HT-29 (cell line): ENCODE measurements at places on chromosomes 12 and 14. TPM values are rescaled to one million over a fixed set of nuclear protein-coding genes. Genes with fewer than 3 reads are reported as not detected.

C12orf76 gene
- total RNA-seq: 8.3 and 12.9 TPM in 2 replicates

ERP27 gene
- total RNA-seq: 0.28 and 0.37 TPM in 2 replicates

ARHGAP9 gene
- total RNA-seq: 1.5 and 3.4 TPM in 2 replicates

MFAP5 gene
- total RNA-seq: not detected in 2 replicates

GPHB5 gene
- not detected in 2 replicates for total RNA-seq

BRAP gene
- 7.2 and 9.0 TPM in 2 replicates for total RNA-seq

SLC6A12 gene
- total RNA-seq: 0.13 TPM in 1 of 2 replicates, not detected in the other

CAPZA3 gene
- total RNA-seq: not detected in 2 replicates

HOXC9 gene
- total RNA-seq: 0.23 and 0.76 TPM in 2 replicates

PFKM gene
- 50.4 and 61.8 TPM in 2 replicates for total RNA-seq

RD3L gene
- not detected in 2 replicates for total RNA-seq

PRMT5 gene
- 46.4 and 47.6 TPM in 2 replicates for total RNA-seq

KRT77 gene
- total RNA-seq: not detected in 2 replicates

RAB15 gene
- 33.2 and 39.3 TPM in 2 replicates for total RNA-seq

POLE2 gene
- total RNA-seq: 10.3 and 14.8 TPM in 2 replicates

CD4 gene
- 0.25 and 0.47 TPM in 2 replicates for total RNA-seq

RDH12 gene
- total RNA-seq: 0.08 and 0.66 TPM in 2 replicates

SLC6A13 gene
- 1.4 TPM in 1 of 2 replicates, not detected in the other for total RNA-seq

CRACR2A gene
- total RNA-seq: 31.3 and 31.4 TPM in 2 replicates

SNX6 gene
- total RNA-seq: 9.4 and 9.8 TPM in 2 replicates

KRT85 gene
- not detected in 2 replicates for total RNA-seq

B4GALNT3 gene
- 25.5 and 30.8 TPM in 2 replicates for total RNA-seq

CYP27B1 gene
- total RNA-seq: 7.0 and 11.0 TPM in 2 replicates

PTPN21 gene
- 2.1 and 3.3 TPM in 2 replicates for total RNA-seq

CCDC196 gene
- total RNA-seq: not detected in 2 replicates

DDX55 gene
- 33.6 and 43.0 TPM in 2 replicates for total RNA-seq

CLEC4C gene
- not detected in 2 replicates for total RNA-seq

EML5 gene
- under 0.01 and 0.63 TPM in 2 replicates for total RNA-seq

SLC38A1 gene
- total RNA-seq: 57.1 and 58.6 TPM in 2 replicates

TAS2R7 gene
- total RNA-seq: not detected in 2 replicates

VRTN gene
- total RNA-seq: 3.2 and 4.1 TPM in 2 replicates

DPF3 gene
- total RNA-seq: not detected in 2 replicates

DAO gene
- total RNA-seq: not detected in 2 replicates

AHNAK2 gene
- total RNA-seq: 1.5 and 1.6 TPM in 2 replicates

ACVRL1 gene
- total RNA-seq: not detected in 2 replicates

CIROP gene
- total RNA-seq: not detected in 2 replicates

GPR65 gene
- not detected in 2 replicates for total RNA-seq

FAR2 gene
- 19.8 and 23.8 TPM in 2 replicates for total RNA-seq

AMN1 gene
- 2.7 and 4.3 TPM in 2 replicates for total RNA-seq

TEX52 gene
- 0.10 and 0.94 TPM in 2 replicates for total RNA-seq

FRMD6 gene
- 0.23 and 1.2 TPM in 2 replicates for total RNA-seq

EEF1AKMT3 gene
- total RNA-seq: 1.1 and 6.9 TPM in 2 replicates

HHIPL1 gene
- not detected in 2 replicates for total RNA-seq

RNF212B gene
- not detected in 2 replicates for total RNA-seq

ATF1 gene
- total RNA-seq: 49.8 and 61.0 TPM in 2 replicates

OR4K15 gene
- not detected in 2 replicates for total RNA-seq

FNTB gene
- total RNA-seq: 8.2 and 8.9 TPM in 2 replicates
